ENCODE measurements at places on chromosomes 3 and 15.

GRCh38 chr3:134148534-134148933, 102.1 kb downstream of the RYK start:
- no peak for DNase-seq

DNA sequence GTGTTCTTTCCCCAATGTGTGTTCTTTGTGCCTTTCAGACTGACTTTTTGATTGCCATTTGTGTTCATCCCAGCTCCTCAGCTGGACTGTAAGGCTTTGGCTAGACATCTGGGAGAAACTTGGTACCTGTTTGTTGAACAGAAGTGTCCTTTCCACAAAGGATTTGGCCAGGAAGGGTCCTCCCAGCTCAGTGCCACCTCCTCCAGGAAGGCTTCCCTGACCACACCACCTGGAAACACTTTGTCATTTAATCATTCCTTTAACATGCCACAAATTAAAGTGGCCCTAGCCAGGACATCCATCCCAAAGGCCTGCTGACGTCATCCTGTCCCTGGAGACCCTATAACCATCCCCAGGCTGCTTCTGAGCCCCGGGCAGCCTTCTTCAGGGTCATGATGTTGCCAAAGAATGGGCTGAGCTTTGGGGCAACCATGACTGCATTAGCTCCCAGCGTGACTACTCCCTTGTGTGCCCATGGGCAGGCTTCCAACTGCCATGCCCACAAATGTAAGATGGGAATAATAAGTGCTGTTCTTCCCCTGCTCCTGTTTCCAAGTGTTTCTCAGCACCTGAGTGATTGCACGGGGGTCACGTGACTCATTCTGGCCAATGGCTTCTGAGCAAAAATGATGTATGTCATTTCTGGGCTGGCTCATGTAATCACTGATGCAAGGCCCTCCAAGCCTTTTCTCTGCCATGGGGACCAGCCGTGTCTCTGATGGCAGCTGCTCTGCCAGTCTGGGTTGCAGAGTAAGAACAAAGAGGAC, 112.5 kb upstream of the SMAD3 start:
- no peak for DNase-seq

DNA sequence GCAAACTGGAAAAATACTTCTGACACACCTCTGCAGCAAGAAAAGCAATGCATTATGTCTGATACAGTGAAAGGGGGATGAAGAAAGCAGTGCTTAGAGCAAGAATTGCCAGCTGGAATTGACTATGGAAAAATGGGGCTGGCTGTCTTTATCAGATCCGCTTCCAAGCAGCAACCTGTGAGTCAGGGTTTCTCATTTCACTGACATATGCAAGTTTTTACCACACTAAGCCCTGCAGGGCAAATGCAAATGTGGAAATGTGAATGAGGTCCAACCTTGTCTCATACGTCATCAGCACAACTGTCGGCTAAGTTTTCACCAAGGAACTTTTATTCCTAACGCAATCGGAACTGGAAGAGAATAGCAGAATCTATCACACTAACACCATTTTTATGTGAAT, 172.5 kb upstream of the GADL1 start:
- DNase-seq, result no peak

DNA sequence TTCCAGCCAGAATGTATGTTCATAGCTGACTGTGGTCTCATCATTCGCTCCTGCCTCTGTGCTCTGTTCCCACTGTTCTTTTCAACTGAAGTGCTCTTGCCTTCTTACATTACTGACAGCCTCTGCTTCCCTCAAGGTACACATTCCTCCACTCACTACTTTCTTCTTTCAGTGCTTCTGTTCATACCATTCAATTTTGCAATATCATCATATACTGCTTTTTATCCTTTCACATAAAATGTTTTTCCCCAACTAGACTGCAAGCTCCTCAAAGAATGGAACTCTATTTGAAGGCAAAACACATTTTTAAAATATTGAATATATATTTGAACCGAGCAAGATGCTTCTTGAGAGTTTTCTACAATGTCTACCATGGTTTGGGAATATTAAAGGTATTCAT, 291.1 kb downstream of the CTNNB1 start:
- DNase-seq, result no peak

DNA sequence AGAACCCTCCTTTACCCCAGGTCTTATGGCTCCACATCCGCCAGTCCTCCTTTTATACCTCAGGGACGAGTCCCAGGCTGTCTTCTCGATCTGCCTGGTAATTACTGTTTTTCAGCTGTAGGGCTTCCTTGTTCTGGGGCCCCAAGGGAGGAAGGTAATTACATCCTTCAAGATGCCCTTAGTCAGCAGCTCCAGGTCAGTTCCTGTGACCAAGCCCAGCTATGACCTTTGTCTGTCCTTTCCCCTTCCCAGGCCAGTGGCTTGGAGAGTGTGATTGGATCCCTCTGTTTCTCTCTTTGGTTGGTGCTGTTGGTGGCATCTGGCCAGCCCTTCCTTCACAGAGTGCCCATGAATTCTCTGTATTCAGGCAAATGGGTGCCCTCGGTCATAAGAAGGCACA, 92.6 kb downstream of the AAGAB start:
- no peak for DNase-seq

- DNase-seq, result no peak
Measured at GRCh38 chr15:27088584-27089232, 117.7 kb downstream of the GABRG3 start.
